ENCODE measurements at places on chromosomes 3 and 15.

DNA sequence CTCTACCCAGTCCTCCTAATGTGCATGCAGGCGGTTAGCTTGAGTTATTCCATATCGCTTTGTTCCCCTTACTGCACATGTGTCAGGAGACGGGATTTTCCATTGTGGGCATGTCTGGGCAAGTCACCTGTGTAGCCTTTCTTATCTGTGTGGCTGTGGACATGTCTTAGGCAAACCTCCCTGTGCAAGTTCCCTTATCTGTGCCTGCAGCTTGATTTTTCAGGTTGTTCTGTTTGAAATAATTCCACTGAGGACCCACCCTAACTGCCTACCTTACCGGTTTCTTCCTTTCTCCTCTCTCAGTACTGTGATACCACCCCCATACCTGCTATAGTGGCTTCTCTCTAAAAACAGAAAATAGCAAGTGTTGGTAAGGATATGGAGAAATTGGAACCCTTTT lies 113.6 kb downstream of the NEO1 start:
- DNase-seq, result no peak

DNA sequence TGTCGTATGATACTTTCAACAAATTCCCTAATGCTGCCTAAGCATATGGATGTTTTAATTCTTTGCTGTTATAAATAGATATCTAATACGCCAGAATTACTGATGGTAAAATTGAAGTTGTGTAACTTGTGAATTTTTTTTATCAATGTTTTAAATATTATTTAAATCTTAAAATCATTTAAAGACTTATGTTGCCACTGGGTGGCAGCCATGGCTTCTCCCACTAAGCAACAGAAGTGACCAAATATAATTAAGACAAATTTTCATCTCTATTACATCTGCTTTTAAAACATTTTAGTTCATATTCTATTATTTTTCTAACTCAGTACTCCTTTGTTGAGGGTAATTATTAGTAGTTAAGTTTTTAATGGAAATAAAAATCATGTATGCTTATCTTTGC lies 8.1 kb upstream of the IL20RB start:
- DNase-seq, result no peak

- no peak for DNase-seq
Measured at GRCh38 chr15:25897658-25898057, 34.5 kb upstream of the ATP10A start.

GRCh38 chr3:68631850-68632545 lies 300.3 kb downstream of the TAFA4 start:
- no peak for DNase-seq

GRCh38 chr3:125050488-125051090 lies 5.2 kb downstream of the HEG1 start:
- DNase-seq, result no peak

GRCh38 chr15:67501177-67501835 lies 19.6 kb upstream of the C15orf61 start:
- DNase-seq, result no peak

- no peak for DNase-seq
Measured at GRCh38 chr3:104878395-104878794, 488.3 kb upstream of the ALCAM start.

- DNase-seq, result peak; percentile 38
Measured at GRCh38 chr15:69976366-69976994, 121.2 kb downstream of the TLE3 start.

DNA sequence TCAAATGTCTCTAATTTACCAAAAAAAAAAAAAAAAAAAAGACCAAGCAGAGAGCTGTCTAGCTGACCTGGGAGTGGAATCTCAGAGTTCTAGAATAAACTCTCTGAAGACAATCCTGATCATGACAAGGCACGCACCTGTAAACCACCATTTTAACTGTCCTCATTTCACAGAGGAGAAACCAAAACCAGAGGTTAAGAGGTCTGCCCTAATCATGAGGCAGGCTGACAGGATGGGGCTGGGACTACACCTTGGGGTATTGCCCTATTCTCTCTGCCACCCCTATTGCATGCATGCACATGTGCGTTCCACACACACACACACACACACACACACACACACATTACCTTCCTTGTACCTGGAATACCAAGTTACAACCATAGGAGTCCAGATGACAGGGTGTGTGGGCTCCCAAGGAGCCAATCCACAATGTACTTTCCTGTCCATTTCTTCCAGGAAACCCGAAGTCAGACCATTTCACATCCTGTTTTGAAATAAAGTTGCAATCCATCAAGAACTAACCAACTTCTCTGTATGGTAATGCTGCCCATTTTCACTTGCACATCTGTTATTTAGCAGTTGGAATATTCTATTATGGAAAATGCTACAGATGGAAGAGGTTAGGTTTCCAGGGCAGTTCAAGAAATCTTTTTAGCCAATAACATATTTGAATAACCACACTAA lies 34.6 kb downstream of the HSPBAP1 start:
- no peak for DNase-seq

GRCh38 chr3:39140341-39140971 lies 12.9 kb downstream of the CSRNP1 start:
- no peak for DNase-seq

DNA sequence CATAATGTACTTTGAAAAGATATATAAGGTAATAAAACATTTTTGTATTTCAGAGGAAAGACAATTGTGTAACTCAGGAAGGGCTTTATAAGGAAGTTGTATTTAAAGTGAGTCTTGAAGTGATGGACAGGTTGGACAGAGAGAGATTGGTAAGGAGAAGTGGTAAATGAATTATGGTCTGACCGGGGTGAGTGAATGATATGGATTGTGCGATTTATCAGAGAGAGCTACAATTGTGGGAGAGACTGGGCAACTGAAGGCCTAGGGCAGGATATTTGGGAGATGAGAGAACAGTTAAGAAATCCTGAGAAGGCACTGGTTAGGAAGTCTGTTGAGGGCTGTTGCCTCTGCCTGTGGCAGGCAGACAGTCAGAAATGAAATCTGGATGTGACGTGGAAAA lies 14.8 kb downstream of the IL1RAP start:
- no peak for DNase-seq

DNA sequence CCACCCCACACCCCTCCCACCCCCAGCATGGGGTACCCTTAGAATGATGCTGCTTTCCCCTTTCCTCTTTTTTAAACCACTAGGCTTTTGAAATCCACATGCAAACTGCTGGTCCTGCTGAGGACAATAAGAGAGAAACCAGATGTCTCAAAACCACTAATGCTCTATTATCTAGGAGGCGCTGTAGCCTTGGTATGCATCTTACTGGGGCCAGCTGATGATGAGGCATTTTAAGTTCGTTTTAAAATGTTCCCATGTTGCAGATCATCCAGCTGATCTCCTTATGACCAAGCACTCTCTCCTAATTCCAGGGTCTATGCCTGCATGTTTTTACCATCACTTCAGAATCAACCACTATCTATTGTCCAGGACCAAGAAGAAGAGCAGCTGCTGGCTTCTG lies 1.3 kb downstream of the NME9 start:
- no peak for DNase-seq

GRCh38 chr15:93052090-93052879 lies 36.7 kb downstream of the RGMA start:
- no peak for DNase-seq

GRCh38 chr15:76932135-76932966 lies 802 bp downstream of the RCN2 start:
- no peak for DNase-seq

GRCh38 chr3:42014921-42015533 lies 53.1 kb upstream of the ULK4 start:
- no peak for DNase-seq
